ENCODE measurements at places on chromosomes 16 and 17. TPM values are rescaled to one million over a fixed set of nuclear protein-coding genes. Genes with fewer than 3 reads are reported as not detected.

DNA sequence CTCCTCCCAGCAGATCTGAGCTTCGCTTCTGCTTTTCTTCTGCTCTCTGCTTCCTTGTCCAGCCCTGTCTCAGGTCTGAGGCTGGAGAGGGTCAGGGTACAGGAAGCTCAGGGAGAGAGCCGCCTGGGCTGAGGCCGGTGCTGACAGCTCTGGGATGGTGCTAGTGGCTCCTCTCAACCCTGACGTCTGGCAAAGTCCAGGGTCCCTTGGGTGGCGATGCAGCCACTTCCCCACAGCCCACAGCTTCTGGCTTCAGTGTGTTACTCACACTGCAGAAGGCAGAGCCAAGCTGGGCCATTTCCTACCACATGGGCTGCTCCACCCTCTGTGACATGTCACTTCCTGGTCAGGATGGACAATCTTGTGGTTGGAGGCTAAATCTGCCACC is at the start of gene CD300C:
CD300C (minus strand) TSS at position 273 of the 388 bp plus-strand sequence. CDS start 333 bp downstream, outside the sequence.
- DNase-seq = no peak
- H3K4me1 ChIP-seq = no peaks in the 10 kb centered on the region
- no peak within 1 kb of the TSS for H3K27ac ChIP-seq
- peaks cover 3% of the 10 kb centered on the region for H3K27me3 ChIP-seq
- H3K36me3 ChIP-seq = no peaks in the 10 kb centered on the region

DNA sequence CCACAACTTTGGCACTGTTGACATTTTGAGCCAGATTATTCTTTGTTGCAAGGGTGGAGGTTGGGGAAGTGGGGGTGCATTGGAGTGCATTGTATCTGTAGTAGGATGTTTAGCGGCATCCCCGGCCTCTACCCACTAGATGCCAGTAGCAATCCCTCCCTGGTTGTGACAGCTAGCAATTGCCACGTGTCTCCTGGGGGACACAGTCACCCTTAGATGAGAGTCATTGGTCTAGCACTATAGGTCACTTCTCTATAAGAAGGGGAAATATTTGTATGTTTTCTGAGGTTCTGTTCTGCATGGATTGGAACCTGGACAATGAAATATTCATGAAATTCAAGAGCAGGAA is 32.4 kb downstream of the MSI2 start:
- no peak for DNase-seq
- peaks cover 6% of the 10 kb centered on the region for H3K36me3 ChIP-seq
- no peaks in the 10 kb centered on the region for H3K27me3 ChIP-seq
- H3K4me1 ChIP-seq = peaks cover 45% of the 10 kb centered on the region
- H3K4me3 ChIP-seq = no peak overlapping the region

GRCh38 chr17:42088736-42089135 is 9.5 kb downstream of the ZNF385C start:
- H3K4me1 ChIP-seq = peaks cover 8% of the 10 kb centered on the region
- H3K36me3 ChIP-seq = no peaks in the 10 kb centered on the region
- DNase-seq = no peak
- no peak overlapping the region for H3K27ac ChIP-seq
- H3K27me3 ChIP-seq = peaks cover 16% of the 10 kb centered on the region
- H3K4me3 ChIP-seq = no peak overlapping the region

DNA sequence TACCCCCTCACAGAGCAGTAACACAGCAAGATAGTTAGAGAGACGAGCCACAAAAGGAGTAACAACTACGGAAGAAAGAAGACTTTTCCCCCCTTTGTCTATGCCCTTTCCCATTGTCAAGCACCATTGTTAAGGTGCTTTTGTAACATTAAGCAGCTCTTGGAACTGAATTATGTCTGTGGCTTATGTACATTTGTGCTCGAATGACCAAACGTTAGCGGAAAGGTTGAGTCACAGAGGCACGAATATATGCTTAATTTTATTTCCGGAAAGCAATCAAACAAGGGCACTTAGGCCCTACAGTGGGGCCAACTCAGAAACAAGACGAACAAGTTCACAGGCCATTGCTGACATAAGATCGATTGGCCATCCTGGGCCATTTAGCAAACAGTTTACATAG is 109.5 kb downstream of the ANKFN1 start:
- H3K36me3 ChIP-seq = no peaks in the 10 kb centered on the region
- no peak overlapping the region for H3K27ac ChIP-seq
- no peak overlapping the region for H3K4me3 ChIP-seq
- DNase-seq = no peak
- H3K27me3 ChIP-seq = no peaks in the 10 kb centered on the region

Gene TBC1D3H
- not detected for total RNA-seq

GRCh38 chr16:65728167-65728566 is 606.3 kb upstream of the CDH11 start:
- H3K4me1 ChIP-seq = peaks cover 7% of the 10 kb centered on the region
- H3K27me3 ChIP-seq = peaks cover 7% of the 10 kb centered on the region
- no peak overlapping the region for H3K4me3 ChIP-seq
- no peak overlapping the region for H3K27ac ChIP-seq
- DNase-seq = no peak

DNA sequence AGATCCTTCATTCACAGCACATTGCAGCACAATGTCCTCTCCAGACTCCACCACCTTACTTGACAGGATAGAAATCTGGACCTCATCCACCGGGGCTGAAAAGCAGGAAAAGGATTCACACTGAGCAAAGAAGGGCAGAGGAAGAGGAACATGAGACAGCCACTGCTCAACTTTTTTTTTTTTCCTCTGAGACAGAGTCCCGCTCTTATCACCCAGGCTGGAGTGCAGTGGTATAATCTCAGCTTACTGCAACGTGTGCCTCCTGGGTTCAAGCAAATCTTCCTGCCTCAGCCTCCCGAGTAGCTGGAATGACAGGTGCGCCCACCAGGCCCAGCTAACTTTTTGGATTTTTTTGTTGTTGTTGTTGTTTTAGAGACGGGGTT is 34.4 kb downstream of the PECAM1 start:
- H3K27me3 ChIP-seq = peaks cover 33% of the 10 kb centered on the region
- no peak overlapping the region for H3K27ac ChIP-seq
- H3K4me3 ChIP-seq = no peak overlapping the region
- peaks cover 15% of the 10 kb centered on the region for H3K4me1 ChIP-seq
